ENCODE measurements at places on chromosomes 2 and 18.

DNA sequence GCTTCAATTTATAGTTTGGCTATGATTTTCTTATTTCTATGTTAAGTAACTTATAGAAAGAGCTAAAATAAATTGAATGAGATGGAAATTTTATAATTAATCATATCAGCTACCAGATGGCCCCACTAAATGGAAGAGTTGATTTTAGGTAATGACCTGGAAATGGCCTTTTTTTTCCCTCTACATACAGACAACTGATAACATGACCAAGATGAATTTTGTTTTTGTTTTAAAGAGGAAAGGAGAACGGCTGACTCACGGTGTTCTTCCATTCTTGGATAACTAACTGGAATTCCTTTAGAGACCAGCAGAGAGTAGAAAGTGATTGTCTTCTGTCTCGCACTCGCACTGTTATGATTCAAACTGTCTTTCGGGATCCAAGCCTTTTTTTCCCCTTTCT, 91.0 kb downstream of the TMEM185B start:
- DNase-seq = no peak

- no peak for DNase-seq
Observed at GRCh38 chr2:11385847-11386246, 41.4 kb upstream of the ROCK2 start.

DNA sequence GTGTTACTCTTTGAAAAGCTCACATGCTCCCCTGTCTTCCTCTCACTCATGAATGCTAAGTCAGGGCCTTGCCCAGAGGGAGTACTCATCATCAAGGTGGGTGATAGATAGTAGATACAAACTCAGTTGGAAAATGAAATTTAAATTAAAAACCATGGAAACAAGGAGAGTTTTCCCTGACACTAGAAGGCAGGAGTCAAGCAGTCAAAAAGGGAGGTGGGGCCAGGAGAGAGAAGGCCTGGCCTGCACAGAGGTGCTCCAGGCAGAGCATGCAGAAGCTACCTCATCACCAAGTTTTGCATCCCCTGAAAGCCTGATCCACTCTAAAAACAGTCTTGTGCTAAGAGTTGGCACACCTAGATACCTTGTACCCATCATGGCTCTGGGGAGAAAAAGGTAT, 143.7 kb downstream of the MYO5B start:
- DNase-seq = no peak

GRCh38 chr18:59132810-59133465, 6.7 kb upstream of the SEC11C start:
- no peak for DNase-seq

GRCh38 chr2:126858436-126858835, 40.3 kb upstream of the TEX51 start:
- DNase-seq = no peak

GRCh38 chr2:111116843-111117597, 3.7 kb upstream of the BCL2L11 start:
- DNase-seq = peak; percentile 56

DNA sequence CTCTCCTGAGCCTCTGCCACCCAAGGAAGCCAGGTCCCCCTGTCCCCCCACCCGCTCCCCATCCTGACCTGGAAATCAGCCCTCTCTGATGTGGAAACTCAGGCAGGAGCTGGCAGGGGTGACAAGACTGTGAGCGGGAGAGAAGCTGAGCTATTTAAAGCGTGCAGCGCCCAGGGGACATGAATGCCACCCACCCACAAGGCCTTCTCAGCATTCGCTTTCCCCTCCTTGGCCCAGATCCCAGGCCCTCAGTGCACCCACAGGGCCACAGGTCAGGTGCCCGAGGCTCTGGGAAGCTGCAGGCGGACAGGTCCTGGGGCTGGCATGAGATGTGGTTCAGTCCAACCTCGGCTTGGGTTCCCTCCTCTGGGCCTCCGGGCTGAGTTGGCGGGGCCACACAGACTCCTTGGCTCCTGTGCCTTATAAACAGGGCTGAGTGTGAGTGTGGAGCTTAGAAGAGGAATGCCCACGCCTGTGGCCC, 168.3 kb downstream of the SMAD7 start:
- DNase-seq = no peak

GRCh38 chr2:235918876-235919275, 249.3 kb downstream of the GBX2 start:
- no peak for DNase-seq

DNA sequence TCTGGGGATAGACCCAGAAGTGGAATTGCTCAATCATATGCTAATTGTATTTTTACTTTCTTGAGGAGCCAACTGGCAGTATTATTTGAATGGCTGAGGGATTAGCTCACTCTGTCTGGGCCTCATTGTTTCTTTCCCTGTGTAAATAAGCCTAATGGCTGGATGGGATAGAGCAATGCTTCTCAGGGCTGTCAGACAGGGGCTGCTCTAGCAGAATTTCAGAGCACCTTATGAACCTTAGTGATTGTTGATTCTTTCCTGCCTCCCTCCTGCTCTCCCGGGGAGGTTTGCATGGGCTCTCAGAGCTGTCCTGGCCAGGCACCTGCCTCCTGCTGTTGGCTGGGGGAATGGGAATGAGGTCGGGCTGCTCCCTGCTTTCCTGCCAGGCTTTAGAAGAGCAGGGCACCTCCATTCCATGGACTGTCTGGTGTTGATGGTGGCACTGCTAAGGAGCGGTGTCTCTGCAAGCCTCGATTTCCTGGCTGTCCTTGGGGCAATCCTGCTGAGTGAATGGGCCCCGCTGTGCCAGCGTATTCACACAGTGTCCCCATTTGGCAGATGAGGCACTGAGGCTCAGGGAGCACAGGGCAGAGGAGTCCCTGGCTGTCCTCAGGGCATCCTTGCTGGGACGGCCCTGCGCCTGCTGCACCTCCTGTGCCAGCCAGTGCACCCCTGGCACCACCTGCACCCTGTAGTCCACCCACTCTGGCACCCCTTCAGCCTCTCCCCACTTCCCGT, 468.2 kb upstream of the HS6ST1 start:
- no peak for DNase-seq

- no peak for DNase-seq
Observed at GRCh38 chr18:27728659-27729058, 448.3 kb downstream of the CDH2 start.

DNA sequence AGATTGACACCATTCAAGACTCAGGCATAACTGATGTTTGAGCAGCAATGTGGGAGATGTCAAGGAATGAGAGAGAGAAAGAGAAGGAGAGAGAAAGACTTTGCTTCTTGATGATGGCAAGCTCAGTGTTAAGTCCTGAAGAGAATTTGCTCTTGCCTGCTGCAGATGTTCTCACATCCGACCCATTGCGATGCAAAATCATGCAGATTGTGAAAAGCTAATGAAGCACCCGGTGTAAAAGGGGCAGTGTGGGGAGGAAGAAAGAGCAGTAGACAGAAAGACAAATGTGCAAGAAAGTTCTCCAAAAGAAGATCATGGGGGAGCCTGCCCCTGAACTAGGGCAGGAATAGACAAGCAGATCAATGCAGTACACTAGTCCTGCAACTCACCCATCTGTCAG, 57.7 kb downstream of the EMX1 start:
- no peak for DNase-seq

GRCh38 chr2:141362311-141362710, 768.5 kb downstream of the LRP1B start:
- DNase-seq = no peak

GRCh38 chr2:129101186-129101585, 782.5 kb upstream of the HS6ST1 start:
- no peak for DNase-seq

GRCh38 chr2:219293736-219294231, 14.6 kb downstream of the DNAJB2 start:
- no peak for DNase-seq
